ENCODE measurements at places on chromosomes 5 and 9.

GRCh38 chr9:37904445-37905130 lies 661 bp upstream of the SLC25A51 start:
- no peak for DNase-seq

DNA sequence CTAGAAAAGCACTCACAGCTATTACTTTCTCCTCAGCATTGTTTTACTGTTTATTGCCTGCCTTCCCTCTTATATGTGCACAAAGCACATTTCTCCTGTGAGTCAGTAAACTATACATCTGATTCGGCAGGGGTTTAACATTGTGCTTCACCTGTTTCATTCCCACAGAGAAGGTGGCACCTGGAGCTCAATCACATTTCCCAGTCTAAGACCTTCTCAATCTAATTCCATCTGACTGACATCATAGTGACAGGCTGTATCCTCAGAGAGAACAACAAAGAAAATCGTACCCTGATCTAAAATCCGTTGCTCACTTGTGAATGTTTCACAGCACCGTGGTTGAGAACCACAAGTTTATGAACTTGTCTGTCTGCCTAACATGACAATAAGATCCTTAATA lies 92.4 kb upstream of the CAST start:
- DNase-seq = no peak

DNA sequence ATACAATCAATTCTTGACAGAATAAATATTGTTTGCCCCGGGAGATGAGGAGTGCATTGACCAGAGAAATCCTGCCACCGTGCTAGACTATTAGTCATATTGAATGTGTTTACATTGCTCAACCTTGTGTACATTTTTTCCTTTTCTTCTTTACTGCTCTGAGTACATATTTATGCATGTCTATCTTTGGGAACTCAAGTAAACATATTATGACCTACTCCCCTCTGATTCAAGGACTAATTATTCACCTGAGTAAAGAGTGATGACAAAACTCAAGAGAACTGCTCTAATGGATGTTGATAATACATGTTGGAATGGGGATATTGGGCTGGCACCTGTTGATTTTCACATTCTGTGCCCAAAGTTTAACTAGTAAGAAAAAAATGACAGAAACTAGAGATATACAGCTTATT lies 3.9 kb upstream of the SPINK1 start:
- DNase-seq = no peak

DNA sequence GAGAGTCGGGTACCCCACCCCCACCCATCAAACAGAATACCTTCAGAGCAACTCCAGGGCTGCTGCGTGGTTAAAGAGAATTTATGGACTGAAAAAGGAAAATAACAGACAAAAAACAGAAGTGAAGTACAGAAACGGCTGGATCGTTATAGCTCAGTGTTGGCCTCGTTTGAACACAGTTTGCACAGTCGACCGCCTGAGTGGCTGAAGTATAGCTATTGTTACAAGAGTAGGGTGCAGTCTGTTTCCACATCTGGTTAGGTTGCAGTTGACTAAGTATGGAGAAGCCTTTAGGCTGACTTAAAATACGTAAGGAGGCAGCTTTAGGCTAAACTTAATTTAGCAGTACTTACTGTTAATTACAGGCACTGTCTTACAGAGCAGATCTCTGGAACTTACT lies 121.2 kb downstream of the GCNT1 start:
- DNase-seq = no peak

GRCh38 chr5:164532235-164532900 lies 1026.9 kb downstream of the MAT2B start:
- DNase-seq = no peak

DNA sequence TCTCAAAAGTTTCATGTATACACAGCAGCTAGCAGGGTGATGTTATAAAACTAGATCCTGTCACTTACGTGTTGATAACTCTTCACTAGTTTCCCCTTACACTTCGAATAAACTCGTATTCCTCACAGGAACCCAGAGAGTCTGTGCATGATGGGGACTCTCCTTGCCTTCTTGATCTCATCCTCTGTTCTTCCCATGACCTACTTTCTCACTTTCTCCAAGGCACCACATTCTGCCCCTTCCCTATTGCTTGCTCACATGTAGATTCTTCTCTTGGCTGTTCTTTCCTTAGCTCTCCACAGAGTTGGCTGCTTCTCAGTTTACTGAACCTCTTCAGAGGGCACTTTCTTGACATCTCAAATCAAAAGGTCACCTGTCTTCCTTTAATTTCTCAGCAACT lies 1.2 kb upstream of the AOPEP start:
- DNase-seq = no peak

GRCh38 chr5:163861670-163862069 lies 356.3 kb downstream of the MAT2B start:
- no peak for DNase-seq

- DNase-seq = no peak
These were observed 209.6 kb upstream of the TNC start for GRCh38 chr9:115327436-115328122.

DNA sequence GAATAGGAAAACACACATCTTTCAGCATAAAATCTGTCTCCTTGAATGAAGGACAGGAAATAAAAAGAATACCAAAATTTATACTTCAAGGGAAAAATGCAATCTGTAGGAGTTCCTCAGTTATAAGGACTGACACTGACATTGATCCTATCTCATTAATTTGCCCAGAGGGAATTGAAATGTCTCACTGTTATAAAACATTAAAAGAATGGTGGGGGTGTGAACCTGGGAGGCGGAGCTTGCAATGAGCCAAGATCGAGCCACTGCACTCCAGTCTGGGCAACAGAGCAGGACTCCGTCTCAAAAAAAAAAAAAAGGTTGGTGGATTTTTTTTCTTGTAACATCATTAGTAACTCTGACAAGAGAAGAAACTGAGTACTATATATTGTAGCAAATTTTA lies 60.8 kb downstream of the TTLL11 start:
- DNase-seq = no peak

- no peak for DNase-seq
These were observed 36.8 kb upstream of the RNF38 start for GRCh38 chr9:36436909-36437308.

DNA sequence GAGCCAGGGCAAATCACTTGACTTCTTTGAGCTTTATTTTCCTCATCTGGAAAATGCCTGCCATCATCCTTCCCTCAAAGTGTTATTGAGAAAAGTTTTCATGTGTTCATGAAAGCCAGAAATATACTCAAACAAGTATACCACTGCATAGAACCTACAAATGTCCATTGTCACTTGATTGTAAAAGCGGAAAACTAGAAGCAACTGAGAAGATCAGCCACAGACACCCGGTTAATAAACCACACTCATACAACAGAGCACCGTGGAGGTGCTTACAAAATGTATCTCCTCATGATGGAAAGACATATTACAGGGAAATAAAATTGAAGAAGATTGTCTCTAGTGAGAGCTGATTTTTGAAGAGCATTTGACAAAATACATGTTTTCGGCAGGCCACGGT lies 117.2 kb upstream of the MSX2 start:
- DNase-seq = no peak

GRCh38 chr9:104746285-104746684 lies 1.2 kb upstream of the NIPSNAP3A start:
- DNase-seq = no peak

DNA sequence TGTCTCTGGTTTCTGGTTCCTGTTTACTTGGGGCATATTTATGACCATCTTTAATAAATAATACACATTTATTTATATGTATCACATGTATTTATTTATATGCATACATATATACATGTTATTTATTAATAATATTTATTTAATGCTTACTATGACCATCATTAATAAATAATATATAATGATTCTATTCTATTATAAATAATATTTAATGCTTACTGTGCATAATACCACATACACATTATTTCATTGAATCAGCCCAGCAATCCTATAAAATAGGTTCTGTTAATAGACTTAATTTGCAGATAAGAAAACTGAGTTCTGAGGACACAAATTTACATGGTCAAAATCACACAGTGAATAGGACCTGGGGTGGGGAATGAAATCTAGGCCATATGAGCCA lies 24.2 kb downstream of the ACTBL2 start:
- DNase-seq = no peak

DNA sequence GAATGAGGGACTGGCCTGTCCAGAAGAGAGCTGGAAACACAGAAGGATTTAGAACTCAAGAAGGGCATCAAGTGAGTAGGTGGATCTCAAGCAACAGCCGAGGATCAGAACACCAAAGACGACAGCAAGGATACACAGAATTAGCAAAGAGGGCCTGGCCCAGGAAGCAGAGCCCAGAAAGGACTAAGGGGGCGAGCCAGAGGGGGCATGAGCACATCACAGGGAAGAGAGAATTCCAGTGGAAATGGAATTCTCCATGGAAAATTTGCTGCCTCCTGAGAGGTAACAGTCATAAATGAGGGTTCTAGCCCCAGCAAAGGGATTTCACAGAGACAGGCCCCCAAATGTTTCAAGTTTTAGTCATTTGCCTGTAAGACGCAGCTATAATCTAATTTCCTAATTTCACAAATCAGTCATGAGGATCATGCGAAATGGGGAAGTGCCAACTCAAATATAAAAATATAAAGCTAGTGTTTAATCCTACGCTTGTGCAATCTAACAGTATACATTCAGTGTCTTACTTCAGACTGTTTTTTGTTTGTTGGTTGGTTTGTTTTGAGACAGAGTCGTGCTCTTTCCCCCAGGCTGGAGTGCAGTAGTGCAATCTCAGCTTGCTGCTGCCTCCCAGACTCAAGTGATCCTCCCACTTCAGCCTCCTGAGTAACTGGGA lies 46.7 kb downstream of the FNBP1 start:
- no peak for DNase-seq

DNA sequence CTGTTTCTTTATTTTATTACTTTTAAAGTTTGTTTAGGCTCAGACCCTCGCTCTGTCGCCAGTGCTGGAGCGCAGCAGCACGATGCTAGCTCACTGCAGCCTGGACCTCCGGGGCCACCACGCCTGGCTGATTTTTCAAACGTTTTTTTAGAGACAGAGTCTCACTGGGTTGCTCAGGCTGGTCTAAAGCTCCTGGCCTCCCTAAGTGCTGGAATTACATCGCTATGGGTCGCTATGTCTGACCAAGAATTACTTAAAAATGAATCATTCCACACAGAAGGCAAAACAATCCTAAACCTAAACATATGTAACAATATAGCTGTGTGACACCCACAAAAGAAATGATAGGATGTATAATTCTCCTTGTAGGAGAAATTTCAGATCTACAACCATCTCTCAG lies 86.9 kb upstream of the SIMC1 start:
- no peak for DNase-seq

GRCh38 chr9:83167126-83167525 lies 104.2 kb upstream of the RASEF start:
- DNase-seq = no peak

GRCh38 chr9:90308691-90309090 lies 333.9 kb downstream of the DIRAS2 start:
- no peak for DNase-seq

DNA sequence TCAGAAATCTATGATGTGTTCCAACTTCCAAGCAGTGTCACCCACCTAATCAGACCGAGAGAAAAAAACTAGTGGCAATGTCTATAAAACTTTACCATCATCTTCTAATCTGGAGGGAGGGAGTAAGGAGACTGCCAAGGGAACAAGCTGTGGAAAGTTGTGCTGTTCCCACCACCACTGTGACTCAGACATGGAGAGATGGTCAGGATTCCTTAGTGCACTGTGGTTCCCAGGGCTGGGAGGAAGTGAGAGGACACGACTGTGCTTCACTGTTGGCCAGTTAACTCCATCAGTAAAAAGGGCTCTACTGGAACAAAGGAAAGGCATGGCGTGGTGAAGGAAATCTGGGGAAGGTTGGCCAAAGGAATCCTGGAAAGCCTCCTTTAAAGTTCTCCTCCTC lies 18.8 kb downstream of the TICAM2 start:
- no peak for DNase-seq

GRCh38 chr5:154071799-154072413 lies 33.1 kb downstream of the MFAP3 start:
- no peak for DNase-seq

DNA sequence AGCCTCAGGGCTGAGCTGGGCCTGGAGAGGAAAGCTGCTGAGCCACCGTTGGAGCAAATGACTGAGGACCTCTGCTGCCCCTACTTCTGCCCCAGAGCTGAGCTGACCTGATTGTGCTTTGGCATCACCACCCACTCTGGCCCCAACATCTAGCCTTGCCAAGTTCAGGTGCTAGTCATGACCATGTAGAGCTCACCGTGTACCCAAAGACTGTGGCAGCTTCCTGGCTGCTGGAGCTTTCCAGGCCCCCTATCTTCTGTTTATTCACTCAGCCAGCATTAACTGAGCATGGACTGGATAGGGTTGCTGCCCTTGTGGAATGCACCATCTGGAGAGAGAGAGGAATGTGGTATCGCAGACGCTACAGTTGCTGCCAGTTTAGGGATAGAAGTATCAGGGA lies 49.1 kb downstream of the JADE2 start:
- DNase-seq = no peak

Data from activated gamma-delta T cell treated with anti-CD3 and anti-CD28 coated beads, Interleukin-2, amount 50 U/mL, for 16 hours (primary cell).